Activated naive CD4-positive, alpha-beta T cell (primary cell): ENCODE measurements at places on chromosomes 6 and 20.

DNA sequence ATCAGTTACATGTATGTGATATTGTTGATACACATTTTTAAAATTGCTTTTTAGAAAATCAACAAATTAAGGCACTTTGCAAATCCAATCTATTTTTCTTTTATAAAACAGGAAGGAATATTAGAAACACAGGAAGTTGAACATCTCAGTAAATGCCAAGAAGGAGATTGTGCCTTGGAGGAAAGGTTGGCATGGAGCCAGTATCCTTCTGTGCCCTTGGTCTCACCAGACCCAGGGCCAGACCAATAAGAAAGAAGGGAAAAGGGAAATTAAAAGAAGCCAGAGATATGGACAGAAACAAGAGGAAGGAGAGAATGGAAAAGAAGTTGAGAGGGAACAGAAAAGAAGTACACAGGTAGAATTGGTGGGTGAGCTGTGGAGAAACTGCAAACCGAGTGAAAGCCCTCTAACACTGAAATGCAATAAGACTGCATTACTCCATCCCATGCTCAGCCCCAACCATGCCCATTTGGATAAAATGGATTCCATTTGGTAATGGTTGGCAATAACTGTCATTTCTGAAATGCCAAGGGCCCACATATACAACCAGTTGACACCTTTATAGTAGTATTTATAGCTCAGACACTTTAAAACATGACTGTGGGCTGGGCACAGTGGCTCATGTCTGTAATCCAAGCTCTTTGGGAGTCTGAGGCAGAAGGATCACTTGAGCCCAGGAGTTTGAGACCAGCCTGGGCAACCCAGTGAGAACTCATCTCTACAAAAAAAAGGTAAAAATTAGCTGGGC, 133.8 kb downstream of the GMPR start:
- no peak for DNase-seq

- DNase-seq = no peak
Observed at GRCh38 chr20:47667531-47668312, 117.6 kb downstream of the SULF2 start.

GRCh38 chr6:150004101-150004782, 21.1 kb downstream of the RAET1L start:
- DNase-seq = no peak

DNA sequence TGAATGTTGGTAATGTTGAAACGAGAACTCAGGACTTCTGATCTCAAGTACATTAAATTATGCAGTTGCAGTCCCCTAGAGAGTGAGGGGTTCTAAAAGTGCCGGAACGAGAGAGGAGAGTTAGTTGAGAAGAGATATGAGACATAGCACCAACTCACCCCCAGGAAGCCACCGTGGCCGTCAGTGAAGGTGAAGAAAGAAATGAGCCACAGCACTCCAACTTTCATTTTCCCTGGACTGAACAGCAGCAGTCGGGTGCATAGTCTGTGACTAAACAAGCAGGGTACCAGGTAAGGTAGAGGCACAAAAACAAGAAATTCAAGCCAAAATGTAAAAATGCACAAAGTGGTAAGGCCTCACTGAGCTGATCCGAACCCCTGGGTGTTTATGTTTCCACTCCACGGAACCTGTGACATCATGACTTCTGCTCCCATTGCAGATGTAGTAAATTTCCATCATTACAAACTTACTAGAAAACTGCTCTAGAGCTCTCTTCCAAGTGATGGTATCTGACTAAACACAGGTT, 13.2 kb downstream of the ADGRF1 start:
- DNase-seq = no peak

DNA sequence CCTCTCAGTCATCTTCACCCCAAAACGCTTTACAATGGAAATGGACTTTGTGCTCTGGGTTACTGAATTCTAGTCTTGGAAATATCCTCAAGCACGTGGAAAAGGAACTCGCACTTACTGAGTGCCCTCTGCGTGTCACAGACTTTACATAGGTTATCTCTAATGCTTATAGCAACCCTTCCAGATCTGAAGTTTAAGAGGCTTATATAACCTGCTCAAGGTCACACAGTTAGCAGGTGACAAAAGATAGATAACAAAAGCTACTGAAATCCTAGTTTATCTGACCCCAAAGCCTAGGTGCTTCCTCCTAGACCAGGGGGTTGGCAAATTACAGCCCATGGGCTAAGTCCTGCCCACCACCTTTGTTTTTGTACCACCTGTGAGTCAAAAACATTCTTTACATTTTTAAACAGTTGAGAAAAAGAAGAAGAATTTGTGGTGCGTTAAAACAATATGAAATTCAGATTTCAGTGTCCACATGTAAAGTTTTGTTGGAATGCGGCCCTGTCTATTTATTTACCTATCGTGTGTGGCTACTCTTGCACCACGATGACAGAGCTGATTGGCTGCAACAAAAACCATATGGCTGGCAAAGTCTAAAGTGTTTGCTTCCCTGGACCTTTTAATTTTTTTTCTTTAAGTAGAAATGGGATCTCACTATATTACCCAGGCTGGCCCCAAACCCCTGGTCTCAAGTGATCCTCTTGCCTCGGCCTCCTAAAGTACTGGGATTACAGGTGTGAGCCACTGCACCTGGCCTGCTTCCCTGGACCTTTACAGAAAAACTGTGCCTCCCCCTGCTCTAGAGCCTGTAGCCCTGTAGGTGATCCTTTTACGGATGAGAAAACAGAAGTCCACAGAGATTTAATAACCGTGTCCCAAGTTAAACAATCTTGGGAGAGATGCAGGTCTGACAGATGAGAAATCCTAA, 110.2 kb upstream of the RREB1 start:
- no peak for DNase-seq

GRCh38 chr6:34982424-34982852, 93.4 kb downstream of the ANKS1A start:
- no peak for DNase-seq

DNA sequence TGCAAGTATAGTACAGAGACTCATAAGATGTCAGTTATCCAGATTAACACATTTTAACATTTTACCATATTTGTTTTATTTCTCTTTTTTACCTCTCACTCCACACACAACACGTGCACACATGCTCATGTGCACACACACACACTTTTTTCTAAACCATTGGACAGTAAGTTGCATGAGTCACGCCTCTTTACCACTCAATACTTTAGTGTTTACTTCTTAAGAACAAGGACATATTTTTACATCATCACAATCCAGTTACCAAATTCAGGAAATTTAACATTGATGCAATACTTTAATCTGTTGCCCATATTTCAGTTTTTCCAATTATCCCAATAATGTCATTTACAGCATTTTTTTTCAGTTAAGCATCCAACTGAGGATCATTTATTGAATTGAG, 109.0 kb downstream of the RIN2 start:
- no peak for DNase-seq

DNA sequence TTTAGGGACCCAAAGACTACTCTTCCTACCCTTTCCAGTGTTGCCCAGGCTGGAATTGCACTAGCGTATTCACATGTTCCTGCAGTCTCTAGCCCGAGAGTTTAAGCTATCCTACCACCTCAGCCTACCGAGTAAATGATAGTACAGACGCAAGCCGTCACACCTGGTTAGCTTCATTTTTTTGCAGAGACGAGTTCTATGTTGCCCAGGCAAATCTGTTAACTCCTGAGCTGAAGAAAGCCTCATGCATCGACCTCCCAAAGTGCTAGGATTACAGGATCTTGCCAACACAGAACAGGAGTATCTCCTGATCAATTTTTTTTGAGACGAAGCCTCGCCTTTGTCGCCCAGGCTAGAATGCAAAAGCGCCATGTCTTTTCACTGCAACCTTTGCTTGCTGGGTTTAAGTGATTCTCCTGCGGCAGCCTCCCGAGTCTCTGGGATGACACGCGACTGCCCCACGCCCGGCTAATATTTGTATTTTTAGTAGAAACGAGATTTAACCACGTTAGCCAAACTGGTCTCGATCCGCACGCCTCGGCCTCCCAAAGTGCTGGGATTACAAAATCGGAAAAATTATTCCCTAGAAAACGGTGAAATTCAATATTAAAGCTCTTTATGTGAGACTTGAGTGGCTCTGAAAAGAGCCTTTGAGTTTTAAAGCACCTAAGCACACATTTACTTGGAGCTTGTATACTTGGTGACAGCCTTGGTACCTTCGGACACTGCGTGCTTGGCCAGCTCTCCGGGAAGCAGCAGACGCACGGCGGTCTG, 128.5 kb downstream of the HFE start:
- DNase-seq = no peak

- DNase-seq = no peak
Observed at GRCh38 chr6:108441141-108441540, 119.6 kb upstream of the FOXO3 start.

DNA sequence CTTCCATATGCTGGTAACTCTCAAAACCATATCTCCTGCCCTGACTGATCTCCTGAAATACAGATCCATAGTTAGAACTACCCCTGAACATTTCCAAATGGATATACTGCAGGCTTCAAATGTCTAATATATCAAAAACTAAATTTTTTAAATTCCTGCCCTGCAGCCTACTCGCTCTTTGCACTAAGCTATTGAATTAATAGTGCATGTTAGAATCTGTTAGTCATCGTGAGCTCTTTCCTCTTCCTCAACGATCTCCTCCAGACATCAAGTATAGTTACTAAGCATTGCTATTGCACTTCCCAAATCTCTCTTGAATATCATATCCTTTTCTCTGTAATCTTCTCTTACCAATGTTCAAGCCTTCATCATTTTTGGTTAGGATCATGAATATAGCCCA, 26.0 kb upstream of the RSPO3 start:
- DNase-seq = no peak

- DNase-seq = no peak
Observed at GRCh38 chr6:1015825-1016224, 296.1 kb upstream of the FOXQ1 start.

DNA sequence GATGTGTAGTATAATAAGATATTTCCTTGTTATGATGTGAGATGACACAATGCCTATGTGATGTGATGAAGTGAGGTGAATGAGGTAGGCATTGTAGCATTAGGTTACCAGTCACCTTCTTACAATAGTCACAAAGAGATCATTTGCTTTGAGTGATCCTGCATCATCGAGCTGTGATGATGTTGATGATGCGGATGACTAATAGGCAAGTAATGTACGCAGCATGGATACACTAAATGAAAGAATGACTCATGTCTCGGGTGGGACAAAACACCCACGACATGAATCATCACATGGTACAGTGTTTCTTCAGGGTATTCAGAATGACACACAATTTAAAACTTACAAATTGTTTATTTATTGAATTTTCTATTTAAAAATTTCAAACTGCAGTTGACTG, 806.3 kb upstream of the GJE1 start:
- no peak for DNase-seq

- DNase-seq = no peak
Observed at GRCh38 chr20:50968289-50968688, 9.7 kb downstream of the MOCS3 start.

- DNase-seq = no peak
Observed at GRCh38 chr6:63671098-63671754, 35.6 kb downstream of the PHF3 start.

DNA sequence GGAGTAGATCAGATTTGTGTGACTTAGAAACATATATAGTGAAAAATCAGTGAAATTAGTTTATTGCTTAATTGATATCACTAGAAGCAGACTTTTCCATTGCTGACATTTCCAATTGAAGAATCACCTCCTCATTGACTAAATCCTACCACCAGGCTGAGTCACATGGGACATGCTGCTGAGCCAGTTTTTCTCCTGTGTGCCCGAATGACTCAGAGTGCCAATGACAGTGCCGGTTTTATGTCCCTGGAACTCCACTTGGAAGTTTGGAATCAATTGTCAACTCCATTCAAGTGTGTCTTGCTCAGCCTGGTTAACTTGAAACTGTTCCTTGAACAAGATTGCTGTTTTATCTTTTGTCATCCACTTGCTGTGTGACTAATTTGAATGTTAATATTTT, 316.1 kb upstream of the PRDM1 start:
- no peak for DNase-seq

DNA sequence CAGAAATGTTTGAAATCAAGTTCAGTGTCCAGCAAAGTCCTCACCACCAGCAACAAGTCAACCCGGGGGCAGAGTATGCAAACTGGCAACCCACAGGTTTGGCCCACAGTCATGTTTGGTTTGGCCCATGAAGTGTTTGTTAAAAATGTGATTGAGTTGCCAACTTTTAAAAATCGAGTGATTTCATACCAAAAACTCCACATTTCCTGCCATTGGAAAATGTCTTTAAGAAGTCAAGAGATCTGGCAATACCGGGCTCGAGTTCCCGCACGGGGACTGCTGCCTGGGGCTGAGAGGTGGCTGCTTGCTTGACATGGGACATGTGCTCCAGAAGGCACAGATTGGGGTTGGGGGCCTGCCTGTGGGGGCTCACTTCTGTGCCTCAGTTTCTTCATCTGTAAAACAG, 36.1 kb downstream of the PREX1 start:
- DNase-seq = no peak

- DNase-seq = no peak
Observed at GRCh38 chr6:158313989-158314388, 1.7 kb downstream of the TULP4 start.

GRCh38 chr20:57829336-57829735, 119.5 kb upstream of the PMEPA1 start:
- no peak for DNase-seq

GRCh38 chr6:118896339-118897136, 2.6 kb downstream of the ASF1A start:
- DNase-seq = no peak

DNA sequence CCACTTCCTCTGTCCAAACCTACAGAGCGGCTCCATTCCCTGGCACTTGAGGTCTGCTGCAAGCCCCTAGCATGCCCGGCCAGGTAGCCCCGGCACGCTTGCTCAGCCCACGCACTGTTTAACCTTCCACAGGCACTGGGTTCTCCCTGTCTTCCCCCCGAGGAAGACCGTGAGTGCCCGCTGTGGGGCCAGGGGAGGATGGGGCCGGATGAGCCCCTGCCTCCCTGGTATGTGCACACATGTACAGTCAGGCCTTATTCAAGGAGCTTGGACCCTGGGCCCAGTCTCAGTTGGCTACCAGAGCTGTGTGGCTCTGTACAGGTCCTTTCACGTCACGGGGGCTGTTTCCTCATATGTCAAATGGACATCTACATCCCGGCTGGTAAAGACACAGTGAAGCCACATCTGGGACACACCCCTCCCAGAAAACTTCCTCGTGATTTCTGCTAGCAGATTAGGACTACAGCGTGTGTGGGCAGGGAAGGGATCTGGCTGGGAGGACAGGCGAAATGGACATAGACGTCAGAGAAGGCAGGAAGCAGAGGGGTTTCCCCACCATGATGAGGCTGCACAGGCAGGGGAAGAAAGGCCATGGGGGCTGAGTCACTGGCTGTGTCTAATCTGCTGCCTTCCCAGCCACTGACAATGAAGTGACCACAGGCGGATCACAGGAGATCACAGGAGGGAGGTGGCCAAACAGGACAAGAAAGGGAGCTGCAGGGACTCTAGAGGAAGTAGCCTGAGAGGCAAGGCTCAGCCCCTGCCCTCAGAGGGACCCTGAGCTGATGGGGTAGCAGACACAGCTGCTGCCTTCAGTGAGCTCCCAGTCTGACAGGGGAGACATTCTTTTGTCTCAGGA, 62.9 kb downstream of the MRPL14 start:
- DNase-seq = no peak

DNA sequence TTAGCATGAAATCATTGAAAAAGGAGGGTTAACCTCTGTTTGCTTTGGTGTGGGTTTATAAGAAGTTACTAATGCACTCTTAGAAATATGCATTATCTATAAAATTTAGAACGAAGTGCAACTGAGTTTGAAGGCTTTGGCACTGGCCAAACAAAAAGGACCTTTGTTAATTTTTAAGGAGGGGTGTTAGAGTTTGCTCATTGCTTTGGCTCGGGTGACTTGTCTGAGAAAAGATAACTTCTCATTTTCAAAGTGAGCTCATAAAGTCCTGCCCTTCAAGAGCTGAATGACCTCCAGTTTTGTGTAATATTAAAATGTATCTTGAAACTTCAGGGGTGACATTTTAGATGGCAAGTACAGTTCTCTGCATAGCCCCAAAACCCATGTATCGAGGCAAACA, 25.9 kb downstream of the NEDD9 start:
- no peak for DNase-seq
